ENCODE measurements at places on chromosomes 1 and 21. TPM values are rescaled to one million over a fixed set of nuclear protein-coding genes. Genes with fewer than 3 reads are reported as not detected.
A peak's percentile ranks its signal among the peaks of the same experiment; 100 is the strongest.

GRCh38 chr21:31425138-31425537, 81.1 kb upstream of the TIAM1 start:
- no peak for DNase-seq

DNA sequence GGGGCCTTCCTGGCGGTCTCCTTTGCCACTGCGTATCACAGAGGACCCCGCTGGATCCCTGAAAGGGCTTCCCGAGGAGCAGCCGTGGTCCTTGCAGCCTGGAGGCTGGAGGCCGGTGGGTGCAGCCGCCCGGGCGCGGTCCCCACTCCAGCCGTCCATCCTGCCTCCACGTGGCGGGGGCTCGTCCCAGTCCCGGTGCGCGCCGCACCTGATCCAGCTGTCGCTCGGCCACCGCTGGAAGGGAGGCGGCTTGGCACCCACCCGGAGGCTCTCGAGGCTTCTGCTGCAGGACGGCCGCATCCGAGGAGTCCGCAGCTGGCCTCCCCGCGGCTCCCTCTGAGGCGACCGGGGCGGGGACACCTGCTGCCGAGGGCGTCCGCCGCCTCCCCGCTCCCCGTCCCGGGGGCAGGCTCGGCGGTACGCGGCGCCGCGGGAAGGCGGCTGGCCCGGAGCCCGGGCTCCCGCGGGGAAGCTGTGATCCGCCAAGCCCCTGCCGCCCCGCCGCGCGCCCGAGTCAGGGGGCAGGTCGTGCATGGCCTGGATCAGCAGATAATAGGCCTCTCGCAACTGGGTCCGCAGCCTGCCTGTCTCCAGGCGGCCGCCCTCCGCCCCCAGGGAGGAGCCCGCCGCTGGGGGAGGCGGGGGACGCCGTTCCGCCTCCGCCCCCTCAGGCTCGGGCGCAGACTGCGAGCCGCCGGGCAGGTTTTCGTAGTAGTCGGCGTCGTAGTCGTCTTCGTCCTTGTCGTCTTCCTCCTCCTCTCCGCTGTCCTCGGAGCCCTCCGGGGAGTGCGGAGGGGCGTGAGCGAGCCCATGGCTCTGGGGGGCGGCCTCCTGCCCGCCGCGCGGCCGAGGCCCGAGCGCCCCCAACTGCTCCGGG, at the start of gene SYDE2:
Gene SYDE2 (minus strand): TSS at position 554 of the 877 bp plus-strand sequence. CDS start 20 bp downstream, at position 534.
- peak; percentile 85 for DNase-seq

DNA sequence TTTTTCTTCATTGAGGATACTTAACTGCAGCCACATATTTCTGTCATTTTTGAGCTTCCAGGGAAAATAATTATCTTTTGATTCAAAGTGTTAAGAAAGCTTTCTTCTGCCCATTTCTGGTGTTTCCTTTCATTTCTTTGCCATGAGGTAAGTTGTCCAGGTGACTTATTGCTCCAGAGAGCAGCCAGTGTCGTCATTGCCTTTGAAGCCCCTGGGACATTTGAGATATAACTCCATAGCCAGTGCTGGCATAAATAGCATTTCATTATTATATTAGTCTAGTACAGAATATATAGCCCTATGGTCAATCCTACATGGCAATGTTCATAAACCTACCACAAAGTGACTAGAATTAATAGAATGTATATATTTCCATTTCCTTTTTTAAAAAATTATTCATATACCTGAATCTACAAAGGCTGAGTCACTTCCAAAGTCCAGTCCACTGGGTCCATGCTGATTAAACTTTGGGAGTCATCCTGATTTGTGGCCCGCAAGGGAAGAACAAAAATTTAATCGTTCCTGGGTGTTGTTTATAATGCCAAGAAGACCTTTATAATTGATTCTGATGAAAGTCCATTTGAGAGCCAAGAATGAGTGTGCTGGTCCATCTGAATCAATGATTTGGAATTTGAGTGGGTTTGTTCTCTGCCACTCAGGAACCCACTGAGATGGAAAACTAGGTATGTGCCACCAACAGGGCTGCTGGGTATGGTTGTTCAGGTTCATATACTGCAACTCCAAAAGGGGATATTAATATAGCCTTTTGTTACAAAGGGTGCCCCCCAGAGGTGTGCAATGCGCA, 221.8 kb upstream of the PLXNA2 start:
- no peak for DNase-seq

GRCh38 chr1:164688791-164689190, 129.8 kb downstream of the PBX1 start:
- DNase-seq: no peak

GRCh38 chr1:61642475-61643232, 82.3 kb downstream of the TM2D1 start:
- no peak for DNase-seq

- DNase-seq: no peak
These were observed 11.2 kb downstream of the DYRK3 start for GRCh38 chr1:206646504-206646903.

- no peak for DNase-seq
These were observed 53.5 kb downstream of the CLSTN1 start for GRCh38 chr1:9770298-9770697.

The NR5A2 gene
- total RNA-seq: 1.4 TPM

The LCE1E gene
- not detected for total RNA-seq

The RAB3B gene
- total RNA-seq: 0.06 TPM

The CFAP57 gene
- total RNA-seq: 4.1 TPM

The RIMS3 gene
- total RNA-seq: 4.6 TPM

The RNU1-4 gene
- total RNA-seq: 6,803 TPM

Data from lower lobe of right lung (tissue), 2 donors.